Right forelimb (tissue), 1 donor: ENCODE measurements at places on chromosomes 4 and X.

DNA sequence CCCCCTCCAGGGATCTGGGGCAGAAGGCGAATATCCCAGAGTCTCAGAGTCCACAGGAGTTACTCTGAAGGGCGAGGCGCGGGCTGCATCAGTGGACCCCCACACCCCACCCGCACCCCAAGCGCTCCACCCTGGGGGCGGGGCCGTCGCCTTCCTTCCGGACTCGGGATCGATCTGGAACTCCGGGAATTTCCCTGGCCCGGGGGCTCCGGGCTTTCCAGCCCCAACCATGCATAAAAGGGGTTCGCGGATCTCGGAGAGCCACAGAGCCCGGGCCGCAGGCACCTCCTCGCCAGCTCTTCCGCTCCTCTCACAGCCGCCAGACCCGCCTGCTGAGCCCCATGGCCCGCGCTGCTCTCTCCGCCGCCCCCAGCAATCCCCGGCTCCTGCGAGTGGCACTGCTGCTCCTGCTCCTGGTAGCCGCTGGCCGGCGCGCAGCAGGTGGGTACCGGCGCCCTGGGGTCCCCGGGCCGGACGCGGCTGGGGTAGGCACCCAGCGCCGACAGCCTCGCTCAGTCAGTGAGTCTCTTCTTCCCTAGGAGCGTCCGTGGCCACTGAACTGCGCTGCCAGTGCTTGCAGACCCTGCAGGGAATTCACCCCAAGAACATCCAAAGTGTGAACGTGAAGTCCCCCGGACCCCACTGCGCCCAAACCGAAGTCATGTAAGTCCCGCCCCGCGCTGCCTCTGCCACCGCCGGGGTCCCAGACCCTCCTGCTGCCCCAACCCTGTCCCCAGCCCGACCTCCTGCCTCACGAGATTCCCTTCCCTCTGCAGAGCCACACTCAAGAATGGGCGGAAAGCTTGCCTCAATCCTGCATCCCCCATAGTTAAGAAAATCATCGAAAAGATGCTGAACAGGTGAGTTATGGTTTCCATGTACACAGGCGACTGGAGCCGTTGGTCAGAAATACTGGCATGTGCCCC lies at the start of gene CXCL1:
TSS of gene CXCL1 (plus strand) at position 264 of the 926 bp plus-strand sequence. CDS start at position 342, 78 bp downstream.
- peak; percentile 58 for DNase-seq

DNA sequence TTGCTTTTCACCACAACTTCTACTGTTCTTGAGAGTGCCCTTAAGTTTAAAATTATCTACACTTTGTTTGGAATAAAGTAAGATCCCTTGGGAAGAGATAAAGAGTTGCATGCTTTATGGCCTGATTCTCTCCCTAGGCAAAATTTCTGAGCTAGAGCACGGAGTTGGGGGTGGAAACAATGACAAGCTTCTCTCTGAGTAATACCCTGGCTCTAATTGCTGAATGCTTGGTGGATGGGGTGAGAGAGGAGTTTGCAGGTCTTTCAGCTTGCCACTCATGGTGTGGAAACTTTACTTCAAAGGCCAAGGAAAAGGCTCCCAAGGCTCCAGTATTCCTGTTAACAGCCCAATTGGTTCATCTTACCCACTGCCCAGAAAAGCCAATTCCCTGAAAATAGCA lies 26.1 kb upstream of the PRDM8 start:
- DNase-seq: no peak

- DNase-seq: no peak
These were observed 76.9 kb upstream of the SCOC start for GRCh38 chr4:140296335-140297220.

DNA sequence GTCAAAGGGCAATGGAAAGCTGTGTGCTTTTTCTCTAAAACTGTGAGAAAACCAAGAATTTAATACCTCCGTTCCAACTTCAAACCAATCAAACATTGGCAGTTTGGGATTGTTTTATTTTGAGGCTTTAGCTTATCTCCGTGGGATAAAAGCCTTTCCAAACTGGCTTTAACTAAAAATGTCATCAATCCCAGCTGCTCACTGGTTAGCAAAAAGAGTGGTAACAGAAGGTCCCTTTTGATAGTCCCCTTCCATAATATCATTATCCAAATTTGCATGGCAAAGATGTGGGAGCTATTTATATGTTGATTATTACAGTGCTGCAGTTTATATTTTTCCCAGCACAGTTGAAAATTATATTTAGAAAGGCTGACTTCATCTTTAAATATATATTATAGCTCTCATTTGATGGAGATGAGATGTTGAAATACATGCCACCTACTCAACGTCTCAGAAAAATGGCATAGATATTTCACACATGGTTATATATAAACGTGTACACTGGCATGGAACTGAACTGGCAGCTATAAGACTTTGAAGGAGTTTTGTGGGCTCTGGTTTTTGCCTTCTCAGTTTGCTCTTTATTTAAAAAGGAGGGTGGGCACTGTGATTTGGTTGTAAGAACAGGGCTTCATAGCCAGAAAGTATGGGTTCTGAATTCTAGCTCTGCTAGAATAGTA lies 707.1 kb upstream of the SLIT2 start:
- no peak for DNase-seq

GRCh38 chr4:78533854-78534253 lies 17.7 kb upstream of the ANXA3 start:
- no peak for DNase-seq

GRCh38 chr4:153832720-153833287 lies 43.9 kb upstream of the SFRP2 start:
- no peak for DNase-seq

GRCh38 chrX:79364306-79364705 lies 2.8 kb downstream of the ITM2A start:
- no peak for DNase-seq

DNA sequence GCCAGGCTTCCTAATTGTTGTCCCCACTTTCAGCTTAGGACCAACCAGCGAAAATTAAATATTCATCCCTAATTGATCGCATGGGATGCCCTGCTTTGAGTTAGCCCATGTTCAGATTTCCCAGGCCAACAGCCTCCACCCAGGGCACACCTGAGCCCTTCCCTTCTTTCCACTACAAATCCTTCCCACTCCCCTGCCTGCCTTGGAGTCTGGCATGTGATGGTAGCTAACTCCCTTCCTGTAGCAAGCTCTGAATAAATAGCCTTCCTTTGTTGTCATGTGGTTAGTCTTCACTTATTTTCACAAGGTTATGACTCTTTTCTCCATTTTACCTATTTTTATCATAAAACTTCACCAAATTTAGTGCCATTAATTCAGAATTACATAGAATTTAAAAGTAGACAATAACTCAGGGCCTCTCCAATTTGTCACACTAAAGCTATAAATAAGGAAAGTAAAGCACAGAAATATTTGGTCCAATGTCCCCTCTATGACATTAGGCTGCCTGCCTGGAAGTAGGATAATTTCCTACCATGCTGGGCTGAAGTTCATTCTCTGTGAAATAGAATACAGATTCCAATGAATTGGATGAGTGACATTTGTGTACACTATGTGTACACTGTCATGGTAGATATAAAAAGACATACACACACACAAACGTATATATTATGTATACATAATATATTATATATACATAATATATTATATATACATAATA lies 166.4 kb upstream of the CPEB2 start:
- DNase-seq: no peak
